Mucosa of gallbladder (tissue), 1 donor: ENCODE measurements at places on chromosomes 2 and 18. TPM values are rescaled to one million over a fixed set of nuclear protein-coding genes. Genes with fewer than 3 reads are reported as not detected.

TCF23 gene
- 0.12 TPM for total RNA-seq

OXER1 gene
- 3.7 TPM for total RNA-seq

CACNB4 gene
- 1.8 TPM for total RNA-seq

UGT1A6 gene
- total RNA-seq: 6.3 TPM

VWC2L gene
- not detected for total RNA-seq

VSNL1 gene
- total RNA-seq: 0.23 TPM

HOXD12 gene
- total RNA-seq: not detected

RAB11FIP5 gene
- total RNA-seq: 63.0 TPM

SMAD2 gene
- total RNA-seq: 111 TPM

FEZ2 gene
- total RNA-seq: 38.8 TPM

COPS8 gene
- total RNA-seq: 48.1 TPM

IL1RL1 gene
- total RNA-seq: 8.7 TPM

CXXC1 gene
- 92.2 TPM for total RNA-seq

AQP12A gene
- total RNA-seq: not detected

IL18R1 gene
- total RNA-seq: 6.2 TPM

BOK gene
- total RNA-seq: 76.8 TPM

CAVIN2 gene
- 138 TPM for total RNA-seq

FSHR gene
- 0.20 TPM for total RNA-seq

NAT8 gene
- total RNA-seq: 2.4 TPM

KCNK3 gene
- total RNA-seq: 9.1 TPM

NDUFS1 gene
- total RNA-seq: 89.4 TPM

BCL2L11 gene
- 19.1 TPM for total RNA-seq

VRK2 gene
- 14.4 TPM for total RNA-seq

TXNDC2 gene
- total RNA-seq: not detected

KCNE4 gene
- total RNA-seq: 7.4 TPM

HAUS1 gene
- total RNA-seq: 14.4 TPM

NPC1 gene
- 43.6 TPM for total RNA-seq

EIF5B gene
- total RNA-seq: 24.5 TPM

FEV gene
- not detected for total RNA-seq

IL18RAP gene
- total RNA-seq: 1.6 TPM

LRRC30 gene
- total RNA-seq: not detected

PCARE gene
- not detected for total RNA-seq

STON1 gene
- 30.7 TPM for total RNA-seq

NHEJ1 gene
- 8.7 TPM for total RNA-seq

KCNG3 gene
- total RNA-seq: 0.12 TPM

GAL3ST2 gene
- total RNA-seq: 26.4 TPM

IL1R1 gene
- 51.9 TPM for total RNA-seq

SP110 gene
- 16.2 TPM for total RNA-seq

TUBA4B gene
- total RNA-seq: not detected

ARMC9 gene
- total RNA-seq: 19.2 TPM

CABLES1 gene
- total RNA-seq: 14.6 TPM

ANO7 gene
- total RNA-seq: 2.7 TPM

SLC11A1 gene
- total RNA-seq: 15.1 TPM

DLX2 gene
- 0.14 TPM for total RNA-seq

RTP5 gene
- total RNA-seq: not detected

STPG4 gene
- 0.20 TPM for total RNA-seq

IHH gene
- total RNA-seq: 12.8 TPM

RAD51AP2 gene
- not detected for total RNA-seq

FLACC1 gene
- total RNA-seq: 3.4 TPM

MOCOS gene
- 7.5 TPM for total RNA-seq

HOXD13 gene
- total RNA-seq: not detected

CNPPD1 gene
- 81.2 TPM for total RNA-seq

FAM124B gene
- total RNA-seq: 1.2 TPM

SERPINB4 gene
- not detected for total RNA-seq

SERPINB11 gene
- total RNA-seq: not detected

IL1F10 gene
- total RNA-seq: not detected

EPB41L3 gene
- total RNA-seq: 34.0 TPM
